ENCODE measurements at places on chromosomes 12 and 14.

DNA sequence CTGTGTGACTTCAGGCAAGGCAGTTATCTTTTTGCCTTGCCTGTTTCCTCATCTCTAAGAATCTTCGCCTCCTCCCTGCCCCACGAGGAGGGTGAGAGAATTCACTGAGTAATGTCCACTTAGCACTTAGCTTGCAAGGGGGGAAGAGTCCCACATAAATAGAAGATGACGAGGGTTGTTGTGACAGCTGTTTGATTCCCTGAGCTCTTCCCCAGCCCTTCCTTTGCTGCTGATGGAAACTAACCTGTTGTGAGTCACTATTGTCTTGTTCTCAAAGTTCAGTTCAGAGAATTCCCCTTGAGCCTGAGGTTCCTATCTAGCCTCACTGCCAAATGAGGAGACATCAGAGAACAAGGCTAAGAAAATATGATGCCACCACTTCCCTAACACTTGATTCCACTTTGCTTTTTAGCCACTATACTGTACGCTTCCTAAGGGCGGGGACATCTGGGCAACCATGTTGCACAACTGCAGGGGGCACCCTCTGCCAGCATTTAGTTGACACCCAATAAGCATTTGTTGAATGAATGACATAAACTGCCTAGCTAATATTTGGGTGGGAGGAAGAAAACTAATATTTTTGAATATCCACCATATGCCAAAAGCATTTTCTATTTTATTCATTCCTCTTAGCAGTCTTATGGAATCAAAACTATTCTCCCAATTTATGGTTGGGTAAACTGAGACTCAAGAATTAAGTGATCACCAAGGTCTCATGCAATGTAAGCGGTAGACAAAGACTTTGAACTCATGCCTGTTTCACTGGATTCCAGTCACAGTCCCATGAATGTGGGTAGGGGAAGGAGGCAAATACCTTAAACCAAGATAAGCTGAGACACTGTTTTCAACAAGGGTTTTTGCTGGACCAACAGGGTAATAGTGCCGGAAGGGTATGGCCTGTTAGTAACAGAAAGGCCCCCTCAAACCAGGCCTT lies 77.6 kb downstream of the ZFP36L1 start:
- no peak for DNase-seq

- DNase-seq = no peak
Measured at GRCh38 chr14:32426586-32427388, 97.7 kb downstream of the AKAP6 start.

- no peak for DNase-seq
Measured at GRCh38 chr12:122847921-122848421, 12.7 kb downstream of the HIP1R start.

- peak; percentile 48 for DNase-seq
Measured at GRCh38 chr14:100850841-100851585, 25.1 kb downstream of the MEG3 start.

- DNase-seq = no peak
Measured at GRCh38 chr12:25852792-25853191, 105.7 kb upstream of the RASSF8 start.

GRCh38 chr12:112325622-112326207 lies 56.5 kb downstream of the HECTD4 start:
- DNase-seq = no peak

GRCh38 chr12:92142251-92142926 lies 3.3 kb downstream of the BTG1 start:
- DNase-seq = no peak

- DNase-seq = no peak
Measured at GRCh38 chr12:111655356-111655755, 30.4 kb downstream of the BRAP start.

GRCh38 chr14:99971941-99972747 lies 93.1 kb upstream of the EVL start:
- peak; percentile 9 for DNase-seq

- DNase-seq = no peak
Measured at GRCh38 chr14:23285530-23286019, 357 bp downstream of the HOMEZ start.

DNA sequence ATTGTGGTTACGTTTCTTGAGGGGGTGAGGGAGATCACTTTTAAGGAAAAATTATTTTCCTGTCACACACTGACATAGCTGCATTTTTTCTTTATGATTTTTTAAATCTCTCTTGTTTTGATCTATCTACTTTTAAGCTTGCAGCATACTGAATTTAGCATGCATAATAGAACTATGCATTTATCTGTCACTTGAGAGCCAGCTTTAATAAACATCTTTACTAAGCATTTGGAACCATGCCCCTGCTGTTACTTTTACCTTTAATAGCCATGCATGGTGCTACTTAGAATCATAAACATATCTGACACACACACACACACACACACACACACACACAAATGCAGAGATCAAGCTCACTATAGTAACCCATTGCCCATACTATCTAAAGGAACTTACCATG lies 486.2 kb downstream of the NELL2 start:
- DNase-seq = no peak

DNA sequence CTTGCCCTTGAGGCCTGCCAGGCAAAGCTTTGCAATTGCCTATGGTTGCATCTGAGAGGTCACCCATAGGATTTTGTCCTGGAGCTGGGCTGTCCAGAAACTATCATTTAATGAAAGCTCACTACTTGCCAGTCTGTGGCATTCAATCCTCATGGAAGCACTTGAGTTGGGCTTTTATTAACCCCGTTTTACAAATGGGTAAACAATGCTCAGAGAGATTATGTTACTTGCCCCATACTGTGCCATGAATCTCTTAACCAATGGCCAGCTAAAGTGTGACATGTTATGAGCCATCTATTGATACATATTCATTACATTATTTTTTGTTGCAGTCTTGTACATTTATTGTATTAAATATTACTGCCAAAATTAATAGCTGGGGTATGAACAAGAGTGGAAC lies 35.9 kb downstream of the PDZRN4 start:
- DNase-seq = no peak

DNA sequence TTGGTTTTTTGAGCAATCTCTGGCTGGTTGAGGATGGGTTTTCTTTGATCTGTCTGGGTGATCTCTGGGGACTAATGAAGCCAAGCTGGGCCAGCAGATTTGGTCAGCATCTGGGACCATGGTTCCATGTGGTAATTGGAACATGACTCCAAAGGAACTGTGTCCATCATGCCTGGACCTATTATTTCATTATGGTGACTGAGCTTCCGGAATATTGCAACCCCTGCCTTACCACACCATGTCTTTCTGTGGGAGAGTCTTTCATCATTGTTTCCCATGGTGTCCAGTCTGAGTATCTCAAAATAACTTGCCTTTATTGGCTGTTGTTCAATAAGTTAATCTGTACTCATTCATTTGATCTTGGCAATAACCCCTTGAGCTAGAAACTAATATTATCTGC lies 624.9 kb upstream of the TBX3 start:
- DNase-seq = no peak

GRCh38 chr14:65962952-65963351 lies 523.2 kb upstream of the CCDC196 start:
- no peak for DNase-seq

GRCh38 chr12:25583545-25583944 lies 30.5 kb upstream of the LMNTD1 start:
- no peak for DNase-seq

GRCh38 chr14:28157887-28158791 lies 608.4 kb upstream of the FOXG1 start:
- no peak for DNase-seq

DNA sequence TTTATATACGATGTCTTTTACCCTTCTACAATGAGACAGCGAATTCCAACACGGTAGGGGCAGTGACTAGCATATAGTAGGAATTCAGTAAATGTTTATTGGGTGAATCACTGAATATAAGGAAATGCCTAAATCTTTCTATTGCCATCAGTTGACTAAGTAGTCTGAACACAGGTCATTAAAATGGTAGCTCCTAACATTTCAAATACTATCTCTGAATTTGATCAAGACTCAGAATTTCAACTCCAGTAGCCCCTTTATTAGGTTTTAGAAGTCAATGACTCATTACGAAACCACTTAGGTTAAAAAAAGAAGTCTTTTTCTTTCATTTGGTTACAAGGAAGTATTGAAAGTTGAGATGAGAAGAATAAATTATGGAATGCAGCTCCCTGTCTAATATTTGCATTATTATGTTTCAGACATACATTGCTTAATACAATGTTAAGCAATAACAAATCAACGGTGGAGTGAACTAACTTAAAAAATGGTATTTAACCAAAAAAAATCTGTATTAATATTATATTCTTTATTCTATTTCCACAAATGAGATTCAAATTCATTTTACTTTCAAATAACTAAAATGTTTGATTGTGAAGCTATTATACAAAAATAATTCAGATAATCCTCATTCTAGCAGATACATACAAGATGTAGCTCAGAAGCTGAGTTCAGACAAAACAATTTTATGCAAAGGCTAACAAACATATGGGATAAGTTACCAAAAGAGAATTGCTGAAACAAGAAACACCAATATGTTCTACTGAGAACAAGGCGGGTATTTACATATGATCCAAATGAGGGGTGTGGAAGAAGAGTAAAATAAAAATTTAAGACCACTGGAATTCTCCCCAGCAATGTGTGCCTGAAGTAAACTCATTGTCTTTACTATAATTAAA lies 302.7 kb downstream of the CEP128 start:
- no peak for DNase-seq

DNA sequence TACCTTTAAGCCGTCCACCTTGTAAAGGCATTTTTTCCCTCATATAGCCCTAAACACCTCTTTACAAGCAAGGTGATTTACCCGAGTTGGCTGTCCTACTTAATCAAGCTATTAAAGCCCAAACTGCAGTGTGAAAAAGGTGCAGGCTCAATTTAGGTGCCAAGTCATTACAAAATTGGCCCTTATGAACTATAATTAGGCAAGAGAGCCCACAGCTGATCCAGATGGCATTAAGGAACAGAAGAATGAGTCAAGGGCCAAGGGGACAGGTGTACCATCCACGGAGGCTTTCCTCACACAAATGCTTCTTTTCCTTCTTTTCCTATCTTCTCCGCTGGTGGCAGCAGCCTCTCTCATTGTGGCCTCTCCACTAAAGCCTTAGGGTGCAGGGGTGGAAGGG lies 90.5 kb downstream of the TTC8 start:
- DNase-seq = no peak

- DNase-seq = no peak
Measured at GRCh38 chr14:77306416-77306815, 14.3 kb downstream of the POMT2 start.

GRCh38 chr14:64968167-64968566 lies 4.0 kb downstream of the RAB15 start:
- no peak for DNase-seq

GRCh38 chr14:89986462-89987160 lies 30.9 kb downstream of the TDP1 start:
- no peak for DNase-seq

DNA sequence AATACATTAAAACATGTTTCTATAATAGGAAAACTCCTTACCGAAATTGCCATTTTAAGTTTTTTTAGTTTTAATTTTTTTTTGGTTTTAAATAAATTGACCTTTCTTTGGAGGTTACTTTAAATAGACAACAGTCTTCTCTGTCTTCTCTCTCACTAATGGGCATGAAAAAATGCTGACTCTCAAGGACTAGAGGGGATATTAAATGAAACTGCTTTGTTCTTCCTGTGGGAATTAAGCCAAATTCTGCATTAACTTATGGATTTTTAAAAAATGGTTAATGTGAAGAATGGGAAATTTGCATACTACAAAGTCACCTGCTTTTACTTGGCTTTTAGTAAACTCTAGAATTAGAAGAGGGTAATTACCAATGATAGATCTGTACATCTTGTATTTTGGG lies 378.9 kb downstream of the TMTC2 start:
- no peak for DNase-seq
